HFF-Myc (cell line): ENCODE measurements at places on chromosomes 5 and 9.
A peak's percentile ranks its signal among the peaks of the same experiment; 100 is the strongest.

DNA sequence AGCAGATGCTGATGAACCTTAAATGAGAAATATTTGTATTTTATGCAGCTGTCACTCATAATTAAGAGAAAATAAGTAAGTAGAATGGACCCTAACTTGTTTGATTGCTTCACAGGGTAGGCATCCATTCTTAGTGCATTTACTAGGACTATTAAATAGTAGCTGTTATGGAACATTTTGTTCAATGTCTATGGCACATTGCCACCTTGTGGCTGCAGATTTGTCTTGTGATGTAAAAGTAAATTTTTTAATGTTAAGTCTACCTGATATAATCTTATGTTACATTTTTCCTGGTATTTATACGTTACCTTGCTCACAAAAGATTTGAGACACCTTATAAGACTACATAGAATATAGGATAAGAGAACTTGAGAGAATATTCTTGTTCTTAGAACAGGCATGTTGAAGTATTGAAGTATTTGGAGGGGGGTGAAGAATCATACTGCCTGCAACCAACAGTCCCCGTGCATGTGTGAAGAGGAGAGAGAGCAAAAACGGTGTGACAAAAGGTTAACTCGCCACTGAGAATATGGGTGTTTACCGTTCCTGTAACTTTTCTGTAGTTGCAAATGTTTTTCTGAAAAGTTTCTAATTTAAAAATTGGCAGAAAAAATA, 161.1 kb downstream of the MAST4 start:
- peak; percentile 11 for DNase-seq

- no peak for DNase-seq
Observed at GRCh38 chr9:30575691-30576090, 1808.8 kb upstream of the ACO1 start.

GRCh38 chr5:107100121-107100520, 570.6 kb downstream of the EFNA5 start:
- DNase-seq: no peak

GRCh38 chr5:92641031-92641962, 939.7 kb downstream of the NR2F1-AS1 start:
- peak; percentile 26 for DNase-seq

GRCh38 chr9:95082401-95083084, 235.0 kb downstream of the FANCC start:
- DNase-seq: no peak

GRCh38 chr9:13279284-13280141, at the start of gene MPDZ:
MPDZ (minus strand) TSS chr9:13279692; CDS start chr9:13250315, 29,377 bp downstream.
- DNase-seq: no peak

- no peak for DNase-seq
Observed at GRCh38 chr5:155616779-155617392, 603.3 kb downstream of the KIF4B start.

- DNase-seq: no peak
Observed at GRCh38 chr5:55694152-55694830, 17.8 kb downstream of the SLC38A9 start.

- no peak for DNase-seq
Observed at GRCh38 chr9:97388721-97389238, 23.1 kb upstream of the TDRD7 start.

DNA sequence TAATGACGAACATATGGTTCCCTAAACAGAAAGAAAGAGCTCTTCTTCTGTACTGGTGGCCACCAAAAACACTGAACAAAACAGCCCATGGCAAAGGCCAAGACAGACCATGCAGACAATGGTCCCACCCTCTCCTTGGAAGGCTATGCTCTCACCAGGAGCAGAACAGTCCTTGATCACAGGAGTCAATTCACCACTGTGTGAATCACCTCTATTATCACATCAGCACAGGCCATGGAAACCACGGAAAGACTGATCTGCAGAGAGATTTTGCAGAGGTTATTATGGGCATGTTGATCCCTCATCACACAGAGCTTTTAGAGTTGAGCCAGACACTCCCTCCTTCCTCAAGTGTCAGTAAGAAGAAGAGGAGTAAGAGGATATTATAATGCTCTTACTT, 134.0 kb upstream of the RASEF start:
- no peak for DNase-seq

GRCh38 chr5:154713615-154714125, 41.5 kb upstream of the LARP1 start:
- DNase-seq: no peak

DNA sequence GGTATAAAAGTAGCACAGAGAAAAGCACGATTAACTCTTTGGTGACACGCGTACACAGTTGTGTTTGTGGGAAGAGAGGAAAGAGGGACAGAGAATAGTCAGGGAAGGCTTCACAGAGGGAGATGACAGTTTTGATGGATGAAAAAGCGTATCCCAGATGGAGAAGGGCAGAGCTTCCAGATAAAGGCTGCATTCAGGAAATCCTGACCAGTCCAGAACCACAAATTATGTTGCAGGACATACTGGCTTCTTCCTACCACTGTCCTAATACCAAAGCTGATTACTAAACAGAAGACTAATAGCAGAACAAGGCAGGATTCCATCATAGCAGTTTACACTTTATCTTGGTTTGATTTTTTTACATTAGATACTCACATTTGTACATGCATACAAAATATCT, 34.5 kb downstream of the SLC31A2 start:
- no peak for DNase-seq

DNA sequence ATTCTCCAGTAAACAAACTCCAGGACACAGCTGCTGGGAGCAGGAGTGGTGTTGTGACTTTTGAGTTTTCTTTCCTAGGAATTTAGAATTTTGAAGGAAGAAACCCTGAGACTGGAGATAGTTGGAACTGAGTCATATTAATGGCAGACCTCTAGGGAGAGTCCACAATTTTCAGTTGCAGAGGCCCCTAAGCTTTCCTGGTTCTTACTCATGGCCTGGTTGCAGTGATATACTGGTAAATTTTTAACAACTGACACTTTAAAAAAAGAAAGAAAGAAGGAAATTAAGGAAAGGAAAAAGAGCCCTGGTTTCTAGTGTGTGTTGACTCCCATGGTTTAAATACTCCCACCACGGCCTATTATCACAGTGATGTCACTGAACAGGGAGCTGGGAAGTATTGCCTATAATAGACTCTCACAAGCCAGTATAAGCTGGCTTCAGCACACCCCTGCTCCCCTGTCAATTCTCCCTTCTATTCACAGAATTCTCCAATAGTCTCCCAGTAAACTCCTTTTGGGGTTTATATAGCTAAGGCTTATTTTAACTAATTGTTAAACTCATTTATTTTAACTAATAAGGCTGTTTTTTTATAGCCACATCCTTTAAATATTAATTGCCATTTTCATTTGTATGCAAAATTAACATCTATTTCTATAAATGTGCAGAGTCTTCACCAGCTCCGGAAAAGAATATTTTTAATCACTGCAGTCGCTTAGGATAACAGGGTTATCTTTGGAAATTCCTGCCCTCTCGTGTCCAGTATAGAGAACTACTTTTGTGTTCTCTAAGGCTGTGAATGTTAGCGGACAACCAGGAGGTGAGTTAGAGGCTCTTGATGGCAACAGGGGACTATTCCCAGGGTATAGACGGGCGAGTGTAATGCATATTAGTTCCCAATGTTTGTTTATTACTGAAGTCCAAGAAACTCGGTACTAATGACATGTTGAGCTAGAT, 59.7 kb downstream of the GGTA1 start:
- DNase-seq: no peak

- DNase-seq: no peak
Observed at GRCh38 chr9:77705636-77706035, 57.5 kb upstream of the GNA14 start.

DNA sequence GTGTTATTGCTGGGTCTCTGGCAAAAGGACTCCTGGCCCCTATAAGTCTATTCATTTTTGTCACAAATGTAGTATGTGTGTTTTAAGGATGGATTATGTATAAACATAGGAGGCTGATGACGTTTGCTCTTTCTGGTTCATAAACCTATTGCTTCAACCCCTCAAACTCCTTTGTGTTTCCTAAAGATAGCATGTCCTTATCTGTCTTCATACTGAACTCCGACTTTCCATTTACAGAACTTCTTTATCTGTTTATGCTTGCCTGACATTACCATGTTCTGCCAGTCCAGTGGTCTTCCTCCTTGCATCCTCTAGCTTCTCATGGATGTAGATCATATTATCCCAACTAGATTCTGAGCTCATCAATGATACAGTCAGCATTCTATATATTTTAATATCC, 46.1 kb downstream of the ARHGEF28 start:
- no peak for DNase-seq

DNA sequence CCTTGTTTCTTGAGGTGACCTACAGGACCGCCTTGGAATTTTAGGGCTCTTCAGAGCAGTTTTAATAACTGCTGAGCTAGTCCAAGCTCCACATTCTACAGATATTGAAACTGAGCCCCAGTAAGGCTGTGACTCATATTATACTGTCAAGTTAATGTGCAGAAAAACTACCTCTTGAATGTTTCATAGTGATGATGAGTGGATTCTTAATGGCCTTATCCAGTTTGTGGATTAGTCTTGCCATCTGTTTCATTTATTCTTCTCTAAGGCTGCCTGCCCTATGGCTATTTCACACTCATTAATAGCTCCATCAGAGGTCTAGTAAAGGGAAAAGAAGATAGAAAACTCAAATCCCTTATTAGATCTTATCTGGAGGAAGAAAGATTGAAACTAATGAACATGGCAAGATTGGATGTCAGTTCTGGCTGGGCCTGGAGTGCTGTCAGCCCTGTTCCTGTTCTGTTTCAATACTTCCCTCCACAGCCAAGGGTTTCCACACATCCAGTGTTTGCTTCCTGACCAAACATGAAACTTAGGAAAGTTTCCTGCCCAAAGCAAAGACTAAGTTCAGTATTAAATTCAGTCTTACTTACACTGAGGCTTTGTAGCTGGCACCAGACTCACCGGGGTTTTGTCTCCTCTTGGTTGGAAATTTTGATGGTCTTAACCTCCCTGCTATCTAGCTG, 215.6 kb upstream of the DMAC1 start:
- DNase-seq: no peak

DNA sequence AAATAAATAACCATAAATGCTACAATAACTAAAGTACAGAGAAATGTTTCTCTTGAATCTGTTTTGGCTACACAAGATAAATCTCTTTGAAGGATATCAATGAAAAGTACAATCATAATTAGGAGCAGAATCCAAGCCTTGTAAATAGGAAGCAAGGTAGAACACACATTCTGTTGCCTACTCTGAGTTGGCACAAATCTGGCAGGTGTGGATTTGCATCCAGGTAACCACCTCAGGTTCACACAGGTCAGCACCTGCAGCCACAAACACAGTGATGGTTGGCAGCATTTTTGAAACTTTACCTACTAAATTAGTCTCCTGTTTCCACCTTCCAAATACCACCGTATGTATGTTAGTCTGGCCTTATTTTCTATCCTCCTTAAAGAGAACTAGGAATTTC, 105.3 kb upstream of the PIK3R1 start:
- DNase-seq: no peak

- DNase-seq: no peak
Observed at GRCh38 chr5:98954392-98955028, 25.7 kb upstream of the CHD1 start.

- no peak for DNase-seq
Observed at GRCh38 chr9:134286471-134287245, 39.6 kb upstream of the RXRA start.

DNA sequence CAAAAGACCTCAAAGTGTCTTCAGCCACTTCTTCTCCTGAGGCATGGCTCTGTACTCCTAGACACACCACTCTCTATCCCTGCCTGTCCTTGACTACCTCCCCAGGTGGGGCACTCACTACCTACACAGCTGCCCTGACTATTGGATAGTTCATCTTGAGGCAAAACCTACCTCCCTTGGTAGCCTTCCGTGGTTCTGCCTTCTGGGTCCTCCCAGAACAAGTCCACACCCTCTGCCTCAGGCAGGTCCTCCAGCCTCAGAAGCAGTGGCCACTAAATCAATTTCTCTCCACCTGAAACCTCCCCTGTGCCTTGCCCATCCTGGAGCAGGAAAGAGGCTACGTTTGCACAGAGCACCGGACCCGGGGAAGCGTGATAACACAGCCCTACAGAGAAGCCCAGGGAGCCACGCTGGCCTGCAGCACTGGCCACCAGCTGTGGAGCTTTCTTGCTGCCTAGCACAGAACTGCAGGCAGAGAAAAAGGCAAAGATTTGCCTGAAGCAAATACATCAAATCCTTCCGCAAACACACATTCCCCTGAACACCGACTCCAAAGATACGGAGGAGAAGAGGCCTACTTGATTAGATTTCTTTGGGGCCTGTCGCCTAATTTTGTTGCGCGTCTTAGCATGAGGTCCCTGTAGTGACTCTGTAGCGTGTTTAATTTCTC, 141.8 kb downstream of the C9orf50 start:
- DNase-seq: no peak

- DNase-seq: no peak
Observed at GRCh38 chr5:133520062-133520461, 92.3 kb downstream of the FSTL4 start.

DNA sequence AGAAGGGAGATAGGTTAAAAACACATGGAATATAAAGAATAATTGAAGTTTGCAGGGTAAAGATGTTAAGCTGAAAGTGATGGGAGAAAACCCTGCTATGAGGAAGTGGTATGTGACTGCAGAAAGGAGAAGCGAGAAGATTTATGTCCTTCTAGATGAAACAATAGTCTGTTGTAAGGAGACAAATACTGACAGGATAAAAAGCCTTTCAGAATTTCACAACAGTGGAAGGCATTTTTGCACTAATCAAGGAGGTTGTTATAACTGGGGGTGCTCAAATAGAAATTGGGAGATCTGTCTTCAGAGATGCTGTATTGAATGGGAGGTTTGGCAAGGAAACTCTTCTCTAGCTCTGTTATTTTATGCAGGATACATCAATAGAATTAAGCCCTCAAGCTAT, 69.6 kb downstream of the NMUR2 start:
- DNase-seq: no peak

DNA sequence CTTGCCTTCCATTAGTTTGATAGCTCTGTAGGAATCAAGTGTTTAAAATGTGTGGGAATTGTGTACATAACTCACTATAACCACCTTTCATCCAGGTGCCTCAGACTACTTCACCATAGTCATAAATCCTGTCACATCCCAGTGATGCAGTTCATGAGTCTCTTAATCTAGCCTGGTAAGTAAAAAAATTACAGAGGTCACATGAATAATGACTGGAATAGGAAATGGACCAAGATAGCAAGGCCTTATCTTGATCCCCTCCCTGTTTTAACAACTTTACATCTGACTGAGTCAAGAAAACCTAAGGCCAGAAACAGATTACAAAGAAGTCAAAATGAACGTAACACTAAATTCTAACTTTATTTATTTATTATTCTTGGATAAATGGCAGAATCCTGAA, 1.5 kb upstream of the RNF145 start:
- DNase-seq: no peak

GRCh38 chr5:154524859-154525258, 46.8 kb upstream of the HAND1 start:
- no peak for DNase-seq
